ENCODE measurements at places on chromosomes 7 and 10.
A peak's percentile ranks its signal among the peaks of the same experiment; 100 is the strongest.

GRCh38 chr10:64071218-64071617 is 550.0 kb downstream of the REEP3 start:
- DNase-seq: no peak

DNA sequence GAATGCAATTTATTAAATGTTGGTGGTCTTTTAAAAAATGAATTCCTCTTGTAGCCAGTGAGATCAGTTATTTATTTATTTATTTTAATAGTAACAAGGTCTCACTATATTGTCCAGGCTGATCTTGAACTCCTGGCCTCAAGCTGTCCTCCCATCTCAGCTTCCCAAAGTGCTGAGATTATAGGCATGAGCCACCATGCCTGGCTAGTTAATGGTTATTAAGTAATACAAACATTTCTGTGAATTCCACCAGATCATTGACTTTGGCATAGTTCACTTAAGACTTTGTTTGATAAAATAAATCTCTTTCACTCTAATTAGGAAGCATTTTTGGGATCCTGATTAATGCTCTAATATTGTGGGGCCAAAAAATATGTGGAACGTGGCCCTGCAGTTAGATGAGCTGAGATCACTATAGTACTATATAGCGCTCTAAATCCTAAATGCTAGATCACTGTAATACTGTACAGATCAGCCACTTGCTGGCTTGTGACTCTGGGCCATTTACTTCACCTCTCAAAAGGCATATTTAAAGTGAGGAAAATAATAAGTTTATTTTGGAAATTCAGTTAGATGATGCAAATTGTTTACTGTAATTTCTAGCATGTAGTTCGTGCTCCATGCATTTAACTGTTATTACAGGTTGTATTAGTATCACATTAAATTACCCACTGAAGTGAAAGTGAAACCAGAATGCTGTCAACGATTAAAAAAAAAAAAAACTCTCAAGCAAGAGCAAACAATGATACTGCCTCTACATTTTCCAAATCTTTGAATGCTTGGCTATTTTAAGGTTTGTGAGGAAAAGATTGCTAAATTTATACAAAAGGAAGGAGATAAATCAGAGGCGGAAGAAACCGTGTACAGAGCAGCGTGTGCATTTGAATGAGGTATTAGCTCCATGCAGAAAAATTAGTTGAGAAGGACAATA is 15.9 kb upstream of the FAS start:
- DNase-seq: no peak

GRCh38 chr7:106463851-106464611 is 179.2 kb upstream of the NAMPT start:
- DNase-seq: no peak

DNA sequence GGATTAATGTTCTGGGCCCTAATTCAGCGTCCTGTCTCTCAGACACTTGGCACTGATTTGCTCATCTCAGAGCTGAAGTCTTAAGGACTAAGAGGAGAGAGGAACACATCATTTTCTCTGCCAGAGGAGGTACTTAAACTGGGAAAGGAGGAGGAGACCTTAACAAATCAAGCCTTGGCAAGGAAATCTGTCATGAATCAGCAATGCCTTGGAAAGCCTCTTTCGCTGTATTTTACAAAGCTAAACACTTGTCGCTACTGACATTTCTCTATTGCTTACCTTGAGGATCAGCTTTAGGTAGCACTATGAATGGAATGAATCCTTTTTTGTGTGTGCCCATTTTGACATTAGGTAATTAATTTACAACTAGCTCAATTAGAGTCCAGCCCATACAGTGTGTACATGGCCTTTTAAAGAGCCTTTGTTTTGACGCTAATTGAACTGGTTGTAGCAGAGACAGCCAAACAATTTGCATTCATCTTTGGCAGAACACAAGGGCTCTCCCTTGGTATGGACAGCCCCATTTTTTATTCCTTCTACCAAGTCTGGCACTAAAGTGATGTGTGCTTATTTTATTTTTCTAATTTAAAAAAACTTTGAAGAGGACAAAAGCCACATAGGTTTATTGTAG is 37.4 kb downstream of the AUTS2 start:
- DNase-seq: peak; percentile 9

GRCh38 chr10:20963721-20964595 is 66.8 kb upstream of the NEBL start:
- DNase-seq: no peak

- peak; percentile 97 for DNase-seq
Measured at GRCh38 chr10:3095373-3096139, 28.2 kb downstream of the PFKP start.

GRCh38 chr10:93364966-93365365 is 117.2 kb downstream of the MYOF start:
- no peak for DNase-seq

- DNase-seq: no peak
Measured at GRCh38 chr7:91570560-91570959, 306.3 kb downstream of the FZD1 start.

- no peak for DNase-seq
Measured at GRCh38 chr7:34758111-34758601, 100.1 kb downstream of the NPSR1 start.
